ENCODE measurements at places on chromosomes 2 and 18.

- DNase-seq, result no peak
Observed at GRCh38 chr2:166591226-166591625, 97.2 kb upstream of the SCN7A start.

GRCh38 chr2:170362313-170362870 is 184.4 kb downstream of the MYO3B start:
- DNase-seq, result no peak

DNA sequence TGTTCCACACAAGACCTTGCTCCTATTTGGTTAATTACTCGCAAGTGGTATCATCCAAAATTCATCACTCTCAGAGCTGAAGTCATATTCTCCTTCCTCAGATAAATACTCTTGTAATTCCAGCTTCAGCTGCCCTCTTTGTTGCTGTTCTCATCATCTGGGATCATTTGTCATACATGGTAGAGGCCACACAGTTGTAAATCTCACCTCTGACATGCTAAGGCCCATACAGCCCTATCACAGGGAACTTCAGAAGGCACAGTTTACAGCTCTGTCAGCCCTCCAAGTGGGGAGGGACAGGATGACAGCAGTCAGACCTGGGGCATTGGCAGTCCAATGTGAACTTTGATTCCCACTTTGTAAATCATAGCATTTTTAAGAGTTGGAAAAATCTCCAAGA is 399.0 kb downstream of the CNTNAP5 start:
- no peak for DNase-seq

GRCh38 chr2:169462896-169463695 is 16.2 kb upstream of the BBS5 start:
- no peak for DNase-seq

DNA sequence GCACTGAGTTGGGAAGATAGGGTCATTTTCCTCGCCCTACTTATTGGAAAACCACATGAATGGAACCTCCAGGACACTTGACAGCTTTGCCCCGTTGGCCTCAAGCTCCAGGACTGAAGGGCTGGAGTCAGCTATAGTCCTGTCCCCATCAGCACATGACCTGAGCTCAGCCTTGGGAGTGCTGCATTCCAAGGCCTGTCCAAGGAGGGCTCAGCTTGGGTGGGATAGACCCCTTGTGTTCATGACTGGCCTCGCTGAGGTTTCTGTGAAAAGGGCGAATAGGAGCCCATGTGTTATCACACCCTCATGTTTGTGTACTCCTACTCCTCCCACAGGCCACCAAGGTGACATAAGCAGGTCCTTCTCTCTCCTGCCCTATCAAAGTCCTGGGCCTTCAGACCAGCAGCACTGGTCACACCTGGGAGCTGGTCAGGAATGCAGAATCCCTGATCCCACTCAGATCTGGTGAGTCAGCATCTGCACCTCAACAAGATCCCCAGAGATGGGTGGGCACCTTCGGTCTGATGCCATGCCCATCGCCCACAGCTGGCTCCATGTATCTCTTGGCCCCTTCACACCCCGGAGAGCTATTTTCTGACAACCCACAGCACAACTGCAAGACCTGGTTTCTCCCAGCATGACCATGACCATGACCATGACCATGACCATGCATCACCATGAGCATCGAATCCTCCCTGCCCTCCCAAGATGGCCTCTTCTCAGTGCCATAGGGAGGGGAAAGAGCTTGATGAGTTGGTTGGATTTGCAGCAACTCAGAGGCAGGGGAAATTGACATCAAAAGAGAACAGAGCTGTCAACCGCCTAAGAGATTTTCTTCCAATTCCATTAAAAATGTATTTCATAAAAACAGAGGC is 83.0 kb upstream of the RAB6C start:
- DNase-seq, result peak; percentile 32

DNA sequence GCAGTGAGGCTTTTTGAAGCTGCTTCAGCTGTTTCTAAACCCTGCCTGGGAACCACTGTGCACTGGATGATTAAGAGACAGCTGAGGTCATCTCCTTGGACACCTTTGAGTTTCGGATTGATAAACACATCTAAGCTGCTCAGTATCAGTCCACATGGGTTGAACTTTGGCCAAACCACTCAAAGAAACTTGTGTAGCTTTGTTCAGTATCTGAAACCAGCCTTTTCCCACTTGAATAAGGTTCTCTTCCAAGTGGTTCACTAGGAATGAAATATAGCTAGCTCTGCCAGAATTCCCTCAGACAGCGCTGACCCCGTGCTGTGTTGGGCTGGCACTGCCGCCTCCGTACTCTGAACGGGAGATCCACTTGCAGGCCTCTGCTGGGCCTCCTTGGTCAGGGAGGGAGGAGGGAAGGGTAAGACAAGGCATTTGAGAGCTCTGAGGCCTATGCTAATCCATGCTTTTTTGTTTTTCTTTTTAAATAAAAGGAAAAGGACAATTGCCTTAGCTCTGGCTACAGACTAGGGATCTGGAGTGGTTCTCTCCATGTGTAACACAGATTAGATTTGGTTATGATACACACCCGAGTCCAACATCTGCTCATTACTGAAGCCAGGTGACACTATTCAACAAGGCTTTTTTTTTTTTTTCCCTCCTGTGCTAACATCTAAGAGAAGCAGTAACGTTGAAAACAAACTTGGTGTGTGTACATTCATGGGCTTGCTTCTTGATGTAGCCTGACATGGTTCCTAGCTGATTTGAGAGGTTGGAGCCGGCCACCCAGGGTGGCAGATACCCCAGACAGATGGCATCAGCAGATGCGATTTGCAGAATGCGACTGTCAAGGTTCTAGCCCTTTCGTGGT is 67.7 kb downstream of the NCK2 start:
- DNase-seq, result no peak

DNA sequence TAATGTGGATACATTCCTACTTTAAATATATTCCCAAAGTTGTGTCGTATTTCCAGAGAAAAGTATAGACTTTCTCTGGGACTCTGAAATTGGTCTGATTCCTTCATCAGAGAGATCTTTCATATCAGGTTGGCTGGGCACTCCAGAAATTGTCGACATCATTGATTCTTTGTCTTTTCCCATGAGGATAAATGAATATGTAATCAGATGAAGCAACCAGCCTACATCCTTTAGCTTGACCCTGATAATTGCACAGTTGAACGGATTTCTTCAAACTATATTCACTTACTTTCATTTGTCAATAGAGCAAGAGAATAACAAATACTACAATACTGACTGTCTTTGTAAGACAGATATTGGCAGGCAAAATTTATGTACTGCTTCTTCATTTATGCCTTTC is 680.2 kb upstream of the LRRTM4 start:
- no peak for DNase-seq

DNA sequence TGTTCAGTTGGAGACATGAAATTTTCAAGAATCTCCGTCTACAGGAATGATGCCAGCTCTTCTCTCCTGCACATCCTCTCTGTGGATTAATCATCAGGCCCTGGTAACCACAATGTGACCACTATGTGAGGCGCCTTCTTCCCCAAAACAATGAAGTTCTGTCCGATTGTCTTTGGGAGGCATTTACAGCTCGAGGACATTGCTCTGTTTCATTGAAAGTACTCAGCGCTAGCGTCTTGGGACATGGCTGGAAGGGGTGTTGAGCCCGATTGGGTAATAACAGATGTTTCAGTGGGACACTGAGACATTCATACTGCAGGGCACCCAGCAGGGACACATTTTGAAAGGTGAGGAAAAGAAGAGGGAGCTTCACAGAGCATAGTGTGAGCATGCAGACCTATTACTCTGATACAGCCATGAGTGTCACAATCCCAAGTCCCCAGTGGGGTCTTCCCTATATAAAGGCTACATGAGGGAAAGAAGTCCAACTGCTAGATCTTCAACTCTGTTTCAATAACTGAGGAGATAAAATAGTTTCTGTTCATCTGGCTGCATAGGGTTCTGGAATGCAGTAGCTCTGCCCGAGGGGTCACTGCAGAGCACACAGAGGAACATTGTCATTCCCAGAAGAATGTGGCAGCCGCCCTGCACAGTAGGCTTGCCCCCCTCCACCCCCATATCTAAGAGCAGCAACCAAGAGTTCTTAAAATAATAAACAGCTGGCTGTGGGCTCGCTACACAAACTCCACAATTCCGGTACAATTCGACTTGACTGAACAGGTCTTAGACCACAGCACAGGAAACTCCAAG is 237.3 kb downstream of the OSR1 start:
- no peak for DNase-seq

- no peak for DNase-seq
Observed at GRCh38 chr2:144619760-144620159, 99.8 kb upstream of the ZEB2 start.

- DNase-seq, result peak; percentile 60
Observed at GRCh38 chr18:46148810-46149209, 44.6 kb downstream of the HAUS1 start.

- no peak for DNase-seq
Observed at GRCh38 chr2:182148344-182148743, 162.7 kb downstream of the PPP1R1C start.

GRCh38 chr2:67018301-67018700 is 378.8 kb upstream of the ETAA1 start:
- no peak for DNase-seq

Measured in ecto neural progenitor cell (in vitro differentiated cells).